ENCODE measurements at places on chromosomes 13 and 19.
A peak's percentile ranks its signal among the peaks of the same experiment; 100 is the strongest.

- no peak for DNase-seq
Observed at GRCh38 chr19:44658069-44658733, 13.1 kb upstream of the CEACAM19 start.

- no peak for DNase-seq
Observed at GRCh38 chr19:12708641-12709040, 12.2 kb upstream of the FBXW9 start.

DNA sequence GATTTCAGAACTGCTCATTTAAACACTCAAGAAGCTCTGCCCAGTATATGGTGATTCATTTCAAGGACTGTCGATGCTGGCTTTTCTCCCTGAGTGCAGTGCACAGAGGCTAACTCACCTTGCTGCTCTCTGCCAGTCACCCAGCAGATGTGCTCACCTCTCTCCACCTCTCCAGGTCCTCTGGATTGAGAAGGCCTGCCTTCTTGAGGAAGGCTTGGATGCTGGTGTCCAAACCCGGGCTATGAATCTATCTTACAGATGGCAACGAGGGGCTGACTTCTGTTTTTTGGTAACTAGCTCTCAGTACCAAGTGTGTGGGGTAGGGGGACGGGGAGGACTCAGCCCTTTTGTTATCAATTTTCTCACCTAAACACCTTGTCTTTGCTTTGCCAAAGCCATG, 47.6 kb downstream of the TEX29 start:
- DNase-seq: no peak

- DNase-seq: no peak
Observed at GRCh38 chr19:45347570-45348366, 7.2 kb downstream of the KLC3 start.

DNA sequence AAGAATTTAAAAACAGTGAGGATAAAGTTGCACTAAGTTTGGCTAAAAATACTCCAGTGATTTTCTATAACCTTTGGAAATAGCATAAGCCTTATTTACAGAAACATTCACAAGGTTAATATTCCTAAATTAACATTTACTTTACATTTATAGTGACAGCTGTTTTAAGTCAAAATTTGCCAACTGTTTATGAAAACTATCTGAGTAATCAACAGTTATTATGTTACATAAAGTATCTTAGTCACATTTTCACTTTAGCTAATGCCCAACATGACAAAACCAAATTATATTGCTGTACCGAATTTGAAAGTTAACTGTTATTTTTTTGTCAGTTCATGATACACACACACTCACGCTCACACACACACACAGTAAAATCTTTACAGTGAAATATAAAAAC, 1.2 kb downstream of the TNFRSF19 start:
- no peak for DNase-seq

DNA sequence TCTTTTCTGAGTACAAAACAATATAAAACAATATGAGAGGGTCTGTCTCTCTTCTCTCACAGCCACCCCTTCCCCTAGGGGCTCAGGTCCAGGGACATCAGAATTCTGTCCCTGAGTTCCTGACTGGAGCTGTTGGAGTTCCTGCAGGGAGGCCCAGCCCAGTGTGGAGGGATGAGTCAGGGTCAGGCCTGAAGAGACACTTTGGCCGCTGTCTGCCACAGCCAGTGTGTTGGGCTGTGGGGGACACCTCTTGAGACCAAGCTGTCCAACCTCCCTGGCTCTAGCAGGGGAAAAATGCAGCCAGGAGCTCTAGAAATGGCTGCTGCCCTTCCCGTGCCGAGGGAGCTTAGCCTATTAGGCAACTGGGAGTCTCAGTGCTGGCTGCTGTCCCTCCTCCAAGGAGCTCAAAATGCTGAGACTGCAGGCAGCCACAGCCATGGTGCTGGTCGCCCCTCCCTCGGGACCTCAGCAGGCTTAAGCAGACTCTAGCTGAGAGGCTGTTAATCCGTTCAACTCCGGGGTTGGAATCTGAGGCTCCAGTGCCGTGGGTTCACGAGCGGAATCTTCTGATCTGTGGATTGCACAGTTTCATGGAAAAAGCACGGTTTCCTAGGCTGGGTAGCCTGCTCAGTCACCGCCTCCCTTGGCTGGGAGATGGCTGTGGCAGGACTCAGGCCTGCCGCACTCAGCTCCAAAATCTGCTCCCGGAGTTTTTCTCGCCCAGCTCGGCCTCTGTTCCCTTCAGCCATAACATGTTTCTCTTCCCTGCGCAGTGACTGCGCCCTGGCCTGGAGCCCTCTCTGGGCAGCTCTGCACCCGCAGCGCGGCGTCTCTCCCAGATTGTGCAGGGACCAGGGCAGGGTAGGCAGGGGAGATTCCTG, 3.8 kb upstream of the ZNF626 start:
- no peak for DNase-seq

- DNase-seq: no peak
Observed at GRCh38 chr19:10173527-10173926, 21.2 kb downstream of the DNMT1 start.

DNA sequence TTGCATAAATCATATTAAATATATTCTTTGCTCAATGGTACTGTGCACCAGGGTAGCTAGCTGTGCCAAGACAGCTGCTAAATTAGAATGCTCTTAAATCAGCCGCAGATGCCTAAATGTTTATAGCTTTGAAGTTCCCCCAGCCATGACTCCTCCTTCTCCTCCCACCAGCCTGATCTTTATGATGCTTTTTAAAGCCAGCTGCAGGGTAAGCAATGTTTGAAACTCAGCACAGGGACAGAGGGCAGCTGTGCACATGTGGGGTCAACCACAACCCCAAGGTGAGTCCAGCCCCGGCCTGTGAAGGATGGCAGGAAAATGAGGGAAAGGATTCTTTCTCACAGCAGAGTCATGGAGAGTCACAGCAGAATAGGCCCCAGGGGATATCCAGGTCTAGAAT, 635.7 kb downstream of the UQCRFS1 start:
- no peak for DNase-seq

GRCh38 chr13:112242777-112243176, 133.4 kb upstream of the SPACA7 start:
- DNase-seq: no peak

GRCh38 chr19:2282062-2282861, at the start of gene PEAK3:
Gene PEAK3, minus strand, starts transcription at chr19:2282175. Its CDS starts 1,244 bp downstream, at chr19:2280931.
- no peak for DNase-seq

- DNase-seq: peak; percentile 36
Observed at GRCh38 chr13:79679334-79679733, 198.4 kb downstream of the NDFIP2 start.

GRCh38 chr13:64397701-64398100, 2832.4 kb downstream of the PCDH9 start:
- no peak for DNase-seq

GRCh38 chr19:1853295-1854038, 5.2 kb upstream of the REXO1 start:
- DNase-seq: peak; percentile 94

DNA sequence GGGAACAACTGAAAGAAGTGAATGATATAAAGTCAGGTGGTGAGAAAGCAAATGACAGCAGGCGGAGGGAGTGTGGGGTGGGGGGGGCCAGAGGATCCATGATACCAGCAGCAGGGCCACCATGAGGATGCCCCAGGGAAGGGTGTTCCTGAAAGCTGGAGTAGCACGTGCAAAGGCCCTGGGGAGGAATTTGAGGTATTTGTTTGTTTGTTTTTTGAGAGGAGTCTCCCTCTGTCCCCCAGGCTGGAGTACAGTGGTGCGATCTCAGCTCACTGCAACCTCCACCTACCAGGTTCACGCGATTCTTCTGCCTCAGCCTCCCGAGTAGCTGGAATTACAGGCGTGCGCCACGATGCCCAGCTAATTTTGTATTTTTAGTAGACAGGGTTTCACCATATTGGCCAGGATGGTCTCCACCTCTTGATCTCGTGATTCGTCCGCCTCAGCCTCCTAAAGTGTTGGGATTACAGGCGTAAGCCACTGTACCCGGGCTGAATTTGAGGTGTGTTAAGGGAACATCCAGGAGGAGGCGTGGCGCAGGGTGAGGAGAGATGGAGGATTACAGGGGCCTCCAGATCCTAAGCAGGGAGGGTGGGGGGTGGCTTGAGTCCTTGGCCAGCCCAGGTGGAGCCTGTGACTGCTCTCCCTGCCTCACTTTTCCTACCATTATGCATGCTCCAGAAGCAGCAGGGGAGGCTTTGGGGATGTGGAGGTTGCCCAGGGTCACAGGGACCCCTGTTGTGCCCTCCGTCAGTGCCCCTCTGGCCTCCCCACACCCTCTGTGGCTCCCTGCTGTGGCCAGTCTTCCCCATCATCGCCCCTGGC, 12.4 kb upstream of the JUND start:
- no peak for DNase-seq

DNA sequence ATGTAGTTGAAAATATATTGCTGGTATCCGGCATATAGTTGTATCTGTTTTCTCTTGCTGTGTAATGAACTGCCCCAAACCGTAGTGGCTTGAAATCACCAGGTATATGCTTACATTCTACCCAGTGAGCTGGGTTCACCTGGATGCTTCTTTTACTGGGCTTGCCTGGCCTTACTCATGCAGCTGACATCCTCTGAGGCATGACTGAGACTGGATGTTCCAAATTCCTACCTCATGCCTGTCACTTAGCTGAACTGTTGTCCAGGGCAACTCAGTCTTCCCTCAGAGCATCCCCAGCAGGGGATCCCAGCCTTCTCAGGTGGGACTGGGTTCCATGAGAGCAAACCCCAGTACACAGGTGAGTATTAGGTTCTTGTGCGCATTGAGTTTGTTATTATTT, 66.8 kb downstream of the IFT88 start:
- DNase-seq: no peak

GRCh38 chr13:64314331-64314730, 2898.7 kb upstream of the PCDH20 start:
- DNase-seq: no peak

DNA sequence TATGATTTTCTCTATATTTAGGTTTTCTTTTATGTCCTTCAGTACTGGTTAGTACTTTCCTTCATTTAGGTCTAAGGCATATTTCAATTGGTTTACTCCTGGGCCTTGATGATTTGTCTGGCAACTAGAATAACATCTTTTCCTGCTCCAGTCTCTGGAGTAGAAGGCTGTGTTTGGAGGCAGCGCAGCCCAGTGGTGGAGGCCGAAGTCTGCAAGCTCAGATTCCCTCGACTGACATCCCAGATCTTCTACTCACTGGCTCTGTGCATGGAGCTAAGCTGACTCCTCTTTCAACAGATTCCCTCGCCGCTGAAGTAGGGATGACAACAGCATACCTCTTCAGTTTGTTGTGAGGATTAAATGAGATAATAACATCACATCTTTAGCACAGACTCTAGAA, 141.0 kb downstream of the RAP2A start:
- peak; percentile 8 for DNase-seq

- no peak for DNase-seq
Observed at GRCh38 chr13:32228330-32229041, 86.7 kb downstream of the ZAR1L start.

GRCh38 chr19:12912571-12912970, 6.5 kb downstream of the SYCE2 start:
- DNase-seq: no peak

- DNase-seq: no peak
Observed at GRCh38 chr19:30053558-30053957, 111.5 kb downstream of the URI1 start.

- peak; percentile 68 for DNase-seq
Observed at GRCh38 chr19:54389553-54389952, 24.8 kb upstream of the LAIR1 start.

GRCh38 chr13:93377196-93377595, 150.6 kb downstream of the GPC6 start:
- DNase-seq: no peak

DNA sequence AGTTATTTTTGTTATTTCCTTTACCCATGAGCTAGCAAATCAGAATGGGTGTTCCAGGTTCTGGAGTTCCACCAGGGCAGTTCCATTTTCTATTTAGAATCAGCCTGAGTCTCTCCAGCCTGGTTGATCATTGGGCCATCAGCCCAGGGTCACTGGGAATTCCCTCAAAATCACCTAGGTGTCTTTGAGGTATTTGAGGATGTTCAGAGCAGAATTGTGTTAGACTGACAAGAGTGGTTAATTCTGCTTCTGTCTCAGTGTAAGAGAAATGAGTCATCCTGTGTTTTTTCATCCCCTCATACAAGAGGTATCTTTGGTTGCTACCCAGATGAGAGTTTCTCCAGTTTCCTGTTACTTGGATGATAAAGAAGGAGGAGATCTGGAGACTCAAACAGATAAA, 11.7 kb downstream of the ZNF66 start:
- DNase-seq: no peak

DNA sequence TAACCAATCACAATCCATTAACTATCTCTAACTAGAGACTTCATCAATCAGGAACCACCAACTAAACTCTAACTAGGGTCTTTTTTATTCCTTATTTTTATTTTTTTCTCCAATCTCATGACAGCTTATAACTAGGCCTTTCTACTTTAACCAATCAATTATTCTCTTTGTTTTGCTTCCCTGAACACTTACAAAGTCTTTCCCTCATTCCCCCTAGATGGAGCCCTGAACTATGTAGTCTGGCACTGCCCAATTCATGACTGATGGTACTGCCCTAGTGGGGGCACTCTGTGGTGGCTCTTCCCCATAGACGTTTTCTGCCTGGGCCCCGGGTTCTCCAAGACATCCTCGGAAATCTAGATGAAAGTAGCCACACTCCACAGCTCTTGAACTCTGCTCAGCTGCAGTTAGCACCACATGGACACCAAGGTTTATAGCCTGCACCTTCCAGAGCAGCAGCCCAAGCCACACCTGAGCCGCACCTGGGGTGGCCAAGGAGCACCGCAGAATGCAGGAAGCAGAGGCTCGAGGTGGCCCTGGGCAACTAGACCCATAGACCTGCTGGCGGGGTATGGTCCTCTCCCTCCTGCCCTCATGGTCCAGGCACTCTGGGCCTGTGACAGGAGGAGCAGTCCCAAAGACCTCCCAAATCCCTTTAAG, 6.6 kb downstream of the ATP7B start:
- no peak for DNase-seq

- DNase-seq: peak; percentile 63
Observed at GRCh38 chr19:45667620-45668341, at the start of gene GIPR. Gene GIPR, plus strand, starts transcription at chr19:45668221. Its CDS starts 1,300 bp downstream, at chr19:45669521.

Measured in HL-60 (cell line).